ENCODE measurements at places on chromosomes 3 and 15.

GRCh38 chr3:193779933-193780332 lies 186.9 kb downstream of the OPA1 start:
- DNase-seq = no peak

DNA sequence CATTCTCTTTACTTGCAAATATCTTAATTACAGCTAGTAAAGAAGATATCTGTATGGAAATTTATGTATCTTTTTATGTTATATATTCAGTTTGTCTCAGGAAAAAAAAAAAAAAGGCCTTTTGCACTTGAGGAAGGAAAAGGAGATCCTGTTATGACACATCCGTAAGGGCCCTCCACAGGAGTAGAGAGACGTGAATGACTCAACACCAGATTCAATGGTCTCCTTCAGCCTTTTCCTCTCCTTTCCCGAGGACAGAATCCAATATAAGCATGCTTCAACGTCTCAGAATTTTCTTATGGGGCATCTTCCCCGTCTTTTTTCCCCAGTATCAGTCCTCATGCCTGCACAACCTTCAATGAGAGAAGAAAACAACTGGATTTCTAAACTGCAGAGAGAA lies 340.3 kb downstream of the NTRK3 start:
- no peak for DNase-seq

DNA sequence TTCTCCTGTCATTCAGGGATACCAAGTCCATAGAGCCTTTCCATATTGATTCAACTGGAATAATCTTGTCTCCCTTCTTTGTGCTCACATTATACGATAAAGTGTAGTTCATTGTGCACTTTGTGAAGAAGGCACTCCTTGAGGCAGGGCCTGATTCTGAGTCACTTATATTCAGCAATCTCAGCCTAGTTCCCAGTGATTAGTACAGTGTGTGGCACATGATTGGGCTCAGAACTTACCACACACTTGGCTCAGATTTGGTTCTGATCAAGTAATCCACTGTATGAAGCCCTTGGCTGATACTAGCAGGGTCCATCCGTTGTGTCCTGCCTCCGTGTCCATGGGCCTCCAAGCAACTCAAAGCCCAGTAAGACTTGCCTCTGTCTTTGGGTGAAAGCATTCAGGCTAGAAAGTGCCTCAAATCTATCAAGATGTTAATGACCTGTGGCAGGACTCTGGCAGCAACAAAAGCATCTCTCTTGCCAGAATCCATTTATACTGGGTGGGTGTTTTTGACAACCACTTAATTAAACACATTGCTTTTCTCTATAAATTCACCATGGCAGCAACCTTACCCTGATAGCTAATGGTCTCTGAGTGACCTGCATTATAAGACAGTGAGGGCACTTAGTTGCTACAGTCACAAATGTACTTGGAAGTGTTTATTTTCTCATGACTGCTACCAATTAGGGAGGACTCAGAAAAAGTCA lies 51.3 kb downstream of the TPRG1 start:
- DNase-seq = no peak

DNA sequence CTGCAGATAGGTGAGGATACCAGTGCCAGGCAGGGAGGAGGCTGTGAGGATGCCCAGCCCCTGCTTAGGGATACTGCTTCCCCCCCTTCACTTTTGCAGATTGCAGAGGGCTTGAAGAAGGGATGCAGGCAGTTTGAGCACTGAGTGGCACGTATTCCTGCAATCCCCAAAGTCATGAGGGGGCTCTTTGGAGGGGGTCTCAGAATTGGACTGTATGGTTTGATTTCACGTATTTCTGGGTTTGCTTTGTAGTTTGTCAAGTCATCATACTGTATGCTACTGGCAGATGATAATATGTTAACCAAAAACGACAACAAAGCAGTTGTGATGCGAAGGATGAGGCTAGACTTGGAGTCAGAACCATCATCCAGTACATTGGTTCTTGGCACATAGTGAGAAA lies 28.1 kb downstream of the CHST14 start:
- no peak for DNase-seq

DNA sequence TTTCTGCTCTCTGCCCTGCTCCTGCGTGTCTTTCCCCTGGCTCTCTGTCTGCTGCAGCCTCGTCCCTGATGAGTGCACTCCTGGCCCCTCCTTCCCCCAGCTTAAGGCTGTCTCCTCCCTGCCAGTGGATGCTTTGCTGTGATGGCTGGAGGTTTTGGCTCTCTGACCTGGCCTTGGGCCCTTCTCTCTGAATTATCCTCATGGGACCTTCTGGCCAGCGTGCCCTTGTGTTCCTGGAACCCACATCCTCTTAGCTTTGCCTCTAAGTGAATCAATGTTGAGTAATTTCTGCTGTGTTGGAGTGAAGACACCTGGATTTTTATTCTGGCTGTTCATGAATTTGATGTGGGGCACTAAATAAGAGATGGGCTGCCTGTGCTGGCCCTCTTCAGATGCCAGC lies 9.8 kb upstream of the TNFAIP8L3 start:
- no peak for DNase-seq

DNA sequence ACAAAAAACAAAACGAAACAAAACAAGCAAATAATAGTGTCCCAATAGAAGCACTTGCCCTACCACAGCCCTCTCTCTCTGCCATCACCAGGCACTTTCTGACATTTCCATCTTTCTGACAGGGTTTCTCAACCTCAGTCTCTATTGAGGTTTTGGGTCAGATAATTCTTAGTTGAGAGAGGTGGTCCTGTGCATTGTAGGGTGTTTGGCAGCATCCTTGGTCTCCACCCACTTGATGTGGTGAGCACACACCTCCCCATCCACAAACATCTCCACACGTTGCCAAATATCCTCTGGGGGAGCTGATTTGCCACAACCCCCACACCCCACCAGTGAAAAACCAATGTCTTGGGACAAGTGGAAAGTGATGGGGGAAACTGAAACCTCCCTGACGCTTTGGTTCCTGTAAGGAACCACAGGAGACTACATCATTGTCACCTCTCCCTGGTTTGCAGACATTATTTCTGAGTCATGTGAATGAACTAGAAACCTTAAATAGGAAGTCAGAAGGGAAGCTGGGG lies 733.7 kb upstream of the CFAP20DC start:
- DNase-seq = no peak

GRCh38 chr3:114551770-114552526 lies 258.1 kb downstream of the TIGIT start:
- no peak for DNase-seq

DNA sequence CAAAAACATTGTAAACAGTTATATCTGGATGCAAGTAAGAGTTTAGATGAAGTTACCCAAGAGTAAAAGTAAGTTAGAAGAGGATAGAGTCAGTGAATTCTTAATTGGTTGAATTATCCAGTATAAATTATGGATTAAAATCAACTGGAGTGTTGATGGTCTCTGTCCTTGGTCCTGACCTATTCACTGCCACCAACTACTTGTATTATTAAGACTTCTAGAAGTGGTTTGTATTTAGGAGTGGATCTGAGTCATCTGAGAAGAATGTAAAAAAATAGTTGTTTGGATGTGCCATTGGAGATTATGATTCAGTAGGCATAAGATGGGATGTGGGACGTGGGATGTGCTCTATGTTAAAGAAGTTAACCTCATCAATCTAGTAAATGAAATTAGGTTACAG lies 86.4 kb downstream of the SYNPR start:
- no peak for DNase-seq

- no peak for DNase-seq
Observed at GRCh38 chr15:64263567-64263966, 92.4 kb downstream of the CSNK1G1 start.

- no peak for DNase-seq
Observed at GRCh38 chr3:179297971-179298725, 24.7 kb upstream of the ZNF639 start.

DNA sequence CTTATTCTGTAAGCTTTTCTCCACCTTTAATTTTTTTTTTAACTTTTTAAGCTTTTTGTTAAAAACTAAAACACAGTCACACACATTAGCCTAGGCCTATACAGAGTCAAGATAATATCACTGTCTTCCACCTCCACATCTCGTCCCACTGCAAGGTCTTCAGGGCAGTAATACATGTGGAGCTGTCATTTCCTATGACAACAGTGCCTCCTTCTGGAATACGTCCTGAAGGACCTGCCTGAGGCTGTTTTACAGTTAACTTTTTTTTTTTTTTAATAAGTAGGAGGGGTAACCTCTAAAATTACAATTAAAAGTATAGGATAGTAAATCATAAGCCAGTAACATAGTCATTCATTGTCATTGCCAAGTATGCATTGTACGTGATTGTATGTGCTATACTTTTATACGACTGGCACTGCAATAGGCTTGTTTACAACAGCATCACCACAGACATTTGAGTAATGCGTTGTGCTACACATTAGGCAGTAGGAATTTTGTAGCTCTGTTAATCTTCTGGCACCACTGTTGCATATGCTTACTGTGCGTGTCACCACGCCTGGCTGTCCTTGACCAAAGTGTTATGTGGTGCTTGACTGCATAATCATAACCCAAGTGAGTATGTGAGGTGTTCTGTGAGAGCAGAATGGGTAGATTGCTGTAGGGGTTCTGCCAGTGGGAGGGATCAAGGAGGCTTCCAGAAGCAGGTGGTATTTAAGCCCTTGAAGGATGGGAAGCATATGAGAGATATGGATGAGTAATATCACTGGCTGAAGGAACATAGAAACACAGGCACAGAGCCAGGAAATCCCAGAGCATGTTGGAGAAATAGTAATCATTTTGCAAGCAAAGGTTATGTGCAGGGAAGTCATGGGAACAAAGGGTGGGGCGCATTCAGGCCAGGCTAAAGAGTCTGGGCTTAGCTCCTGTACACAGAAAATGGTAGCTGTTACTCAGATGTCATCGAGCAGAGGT lies 18.3 kb downstream of the FBXO22 start:
- DNase-seq = no peak

DNA sequence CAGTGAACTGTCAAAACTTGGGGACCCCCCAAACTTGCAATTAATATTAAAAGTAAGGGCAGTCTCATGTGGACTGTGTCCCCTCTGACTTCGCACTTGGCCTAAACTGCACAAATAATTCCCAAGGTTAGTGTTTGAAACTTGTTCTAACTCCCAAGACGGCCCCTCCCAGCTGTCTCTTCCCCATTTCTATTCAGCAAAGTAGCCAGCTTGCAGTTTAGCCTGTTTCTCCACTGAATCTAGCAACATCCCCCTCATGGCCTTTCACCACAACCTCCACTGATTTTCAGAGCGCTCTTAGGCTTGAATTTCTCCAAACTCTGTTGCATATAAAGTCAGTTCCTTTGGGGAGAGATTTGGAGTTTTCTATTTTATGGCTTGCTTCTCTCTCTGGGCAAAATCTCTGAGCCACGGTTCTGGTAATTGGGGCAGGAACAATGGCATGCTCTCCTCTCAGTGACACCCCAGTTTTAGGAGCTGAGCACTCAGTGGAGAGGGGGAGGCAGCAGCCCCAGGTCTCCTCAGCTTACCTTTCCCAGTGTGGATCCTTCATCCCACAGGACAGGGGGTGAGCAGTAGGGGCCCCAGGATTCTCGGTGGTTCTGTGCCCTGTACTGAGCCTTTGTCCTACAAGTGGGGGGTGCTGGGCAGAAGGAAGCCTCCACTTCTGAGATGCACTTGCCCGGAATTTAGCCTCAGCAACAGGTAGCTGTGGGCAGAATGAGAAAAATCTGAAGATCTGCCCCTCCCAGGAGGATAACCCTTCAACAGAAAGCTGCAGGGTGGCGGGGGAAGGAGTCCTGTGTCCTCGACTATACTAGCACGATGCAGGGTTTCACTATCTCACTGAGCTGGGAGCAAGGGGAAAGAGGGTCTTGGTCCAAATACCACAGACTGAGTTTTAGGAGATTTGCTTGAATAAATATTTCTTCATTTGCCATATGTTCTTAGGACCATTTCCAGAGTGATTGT lies 39.3 kb upstream of the GATA2 start:
- DNase-seq = no peak

DNA sequence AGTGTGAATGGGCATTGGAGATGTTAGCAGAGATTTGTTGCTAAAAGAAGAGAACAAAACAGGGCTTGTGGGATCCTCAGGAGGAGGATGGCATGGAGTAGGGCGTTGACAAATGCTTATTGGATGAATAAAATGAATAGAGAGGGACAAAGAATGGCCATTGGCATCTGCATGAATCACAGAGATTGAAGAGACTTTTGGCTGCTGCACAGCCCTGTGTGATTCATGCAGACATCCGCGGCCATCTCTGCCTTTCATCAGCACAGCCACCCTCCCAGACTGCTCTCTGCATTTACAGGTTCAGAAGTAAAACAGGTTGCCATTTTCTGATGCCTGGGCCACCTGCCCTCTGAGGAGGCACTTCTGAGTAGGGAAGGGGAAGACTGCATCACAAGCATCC lies 397.9 kb downstream of the EPHB1 start:
- DNase-seq = peak; percentile 5

DNA sequence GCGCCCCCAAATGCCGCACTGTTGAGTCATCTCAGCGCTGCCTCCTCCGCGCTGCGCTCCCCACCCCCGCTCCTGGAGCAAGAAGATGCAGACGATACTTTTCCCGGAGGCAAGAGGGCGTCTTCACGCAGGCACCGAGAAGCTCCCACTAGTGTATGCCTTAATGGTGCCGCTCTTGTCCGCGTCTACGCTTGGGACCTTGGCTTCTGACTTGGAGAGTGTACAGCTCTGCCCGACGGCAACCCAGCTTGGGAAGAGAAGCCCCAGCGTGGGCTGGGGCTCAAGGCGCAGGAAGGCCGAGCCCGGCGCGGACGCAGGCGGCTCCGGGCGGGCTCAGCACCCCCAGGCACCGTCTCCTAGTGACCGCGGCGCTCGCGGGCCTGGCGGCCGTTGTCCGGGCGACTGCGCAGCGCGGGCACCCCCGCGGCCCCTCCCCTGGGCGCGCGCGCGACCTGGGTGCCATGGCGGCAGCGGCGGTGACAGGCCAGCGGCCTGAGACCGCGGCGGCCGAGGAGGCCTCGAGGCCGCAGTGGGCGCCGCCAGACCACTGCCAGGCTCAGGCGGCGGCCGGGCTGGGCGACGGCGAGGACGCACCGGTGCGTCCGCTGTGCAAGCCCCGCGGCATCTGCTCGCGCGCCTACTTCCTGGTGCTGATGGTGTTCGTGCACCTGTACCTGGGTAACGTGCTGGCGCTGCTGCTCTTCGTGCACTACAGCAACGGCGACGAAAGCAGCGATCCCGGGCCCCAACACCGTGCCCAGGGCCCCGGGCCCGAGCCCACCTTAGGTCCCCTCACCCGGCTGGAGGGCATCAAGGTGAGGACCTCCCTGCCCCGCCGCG lies at the start of gene P4HTM:
TSS of gene P4HTM (plus strand) at position 446 of the 840 bp plus-strand sequence. CDS start at position 462, 16 bp downstream.
- DNase-seq = peak; percentile 79

DNA sequence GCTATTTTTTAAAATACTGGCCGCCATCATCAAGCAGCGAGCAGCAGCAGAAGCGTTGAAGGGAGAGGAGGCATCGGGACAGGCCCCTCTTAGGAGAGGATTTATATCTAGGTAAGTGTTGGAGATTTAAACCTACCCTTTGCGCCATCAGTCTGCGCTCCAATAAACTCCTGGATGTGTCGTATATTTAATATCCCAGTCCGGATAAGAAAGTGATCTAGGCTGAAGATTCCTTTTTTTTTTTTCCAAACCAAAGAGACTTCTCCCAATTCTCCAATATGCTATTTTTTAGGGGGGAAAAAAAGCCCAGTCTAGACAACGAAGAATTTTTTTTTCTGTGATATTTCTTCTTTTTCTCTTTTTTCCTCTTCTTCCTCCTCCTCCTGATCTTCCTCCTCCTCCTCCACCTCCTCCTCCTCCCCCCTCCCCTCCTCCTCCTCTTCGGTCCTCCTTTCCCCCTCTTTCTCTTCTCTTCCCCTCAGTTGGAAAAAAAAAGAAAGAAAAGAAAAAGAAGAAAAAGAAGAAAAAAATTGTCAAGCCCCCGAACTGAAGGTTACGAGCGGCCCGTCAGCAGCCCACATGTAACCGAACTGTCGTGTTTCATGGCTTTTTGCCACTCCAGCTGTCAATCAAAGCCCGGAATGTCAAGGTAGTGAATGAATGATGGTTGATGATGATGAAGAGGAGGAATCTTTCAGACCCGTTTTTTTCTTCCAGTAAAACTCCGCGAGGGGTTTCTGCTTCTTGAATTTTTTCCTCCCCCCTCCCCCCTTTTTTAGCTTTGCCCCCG lies 835 bp downstream of the MEIS2 start:
- no peak for DNase-seq

Measured in hypothalamus (tissue), 51 donors.